Hematopoietic multipotent progenitor cell treated with erythropoietin and hydrocortisone succinate and interleukin-3 and kit ligand, for 4 days (in vitro differentiated cells): ENCODE measurements at places on chromosomes 1 and 21.

DNA sequence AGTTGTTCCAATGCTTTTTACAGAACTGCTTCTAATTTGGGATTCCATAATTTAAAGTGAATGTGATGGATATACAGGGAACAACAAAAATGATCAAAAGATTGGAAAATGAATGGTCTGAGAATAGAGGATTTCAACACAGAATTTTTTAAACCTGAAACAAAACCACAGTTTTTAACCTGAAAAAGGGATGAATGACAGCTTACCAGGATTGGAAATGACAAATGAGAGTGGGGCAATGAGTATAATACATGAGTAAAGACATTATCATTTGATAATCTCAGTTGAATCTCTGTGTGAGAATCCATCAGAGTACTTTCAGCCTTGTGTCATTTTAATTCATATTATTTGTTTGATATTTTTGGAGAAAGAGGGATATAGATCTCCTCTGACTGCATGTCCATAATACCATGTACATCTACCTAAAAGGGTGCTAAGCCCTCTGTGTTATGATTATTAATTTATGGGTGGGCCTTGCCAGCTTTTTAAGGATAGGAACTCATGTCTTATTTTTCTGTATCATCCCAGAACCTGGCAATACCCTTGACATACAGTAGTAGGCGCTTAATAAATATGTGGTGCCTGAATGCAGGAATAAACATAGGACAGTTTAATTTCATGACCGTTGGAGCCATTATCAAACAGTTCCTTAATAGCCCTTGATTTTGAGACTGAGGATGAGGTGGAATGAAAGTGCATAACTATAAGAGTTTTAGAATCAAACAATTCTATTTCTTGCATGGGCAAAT lies 12.4 kb upstream of the ATP6V1G3 start:
- DNase-seq = no peak

DNA sequence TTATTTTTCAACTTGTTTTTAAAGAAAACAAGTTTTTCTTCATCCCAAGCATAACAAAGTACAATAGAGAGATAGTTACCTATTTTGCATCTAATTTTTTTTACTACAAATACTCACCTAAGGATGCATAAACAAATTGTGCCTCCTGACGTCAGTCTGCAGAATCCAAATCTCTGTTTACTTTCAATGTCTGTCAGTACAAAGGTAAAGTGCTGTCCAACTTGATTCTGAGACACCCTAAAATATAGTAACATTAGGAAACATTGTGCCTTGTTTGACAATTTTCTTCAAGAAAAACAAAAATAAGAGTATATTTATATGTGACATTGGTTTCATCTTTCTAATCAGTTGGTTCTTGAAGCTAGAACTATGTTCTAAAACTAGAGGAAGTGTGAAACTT lies 103.4 kb downstream of the DENND1B start:
- DNase-seq = no peak

DNA sequence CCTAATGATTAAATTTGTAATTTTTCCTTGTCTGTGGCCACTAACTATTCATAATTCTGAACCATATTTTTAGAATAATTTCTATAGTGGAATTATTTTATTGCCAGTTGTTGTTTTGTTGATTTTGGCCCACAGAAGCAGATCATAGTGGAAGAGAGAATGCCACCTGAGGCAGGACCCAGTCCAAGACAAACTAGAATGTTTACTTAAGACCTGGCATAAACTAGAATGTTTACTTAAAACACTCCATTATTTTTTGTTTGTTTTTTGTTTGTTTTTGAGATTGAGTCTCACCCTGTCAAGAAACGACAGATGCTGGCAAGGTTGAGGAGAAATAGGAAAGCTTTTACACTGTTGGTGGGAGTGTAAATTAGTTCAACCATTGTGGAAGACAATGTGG lies 310.2 kb downstream of the MRPL39 start:
- DNase-seq = no peak

DNA sequence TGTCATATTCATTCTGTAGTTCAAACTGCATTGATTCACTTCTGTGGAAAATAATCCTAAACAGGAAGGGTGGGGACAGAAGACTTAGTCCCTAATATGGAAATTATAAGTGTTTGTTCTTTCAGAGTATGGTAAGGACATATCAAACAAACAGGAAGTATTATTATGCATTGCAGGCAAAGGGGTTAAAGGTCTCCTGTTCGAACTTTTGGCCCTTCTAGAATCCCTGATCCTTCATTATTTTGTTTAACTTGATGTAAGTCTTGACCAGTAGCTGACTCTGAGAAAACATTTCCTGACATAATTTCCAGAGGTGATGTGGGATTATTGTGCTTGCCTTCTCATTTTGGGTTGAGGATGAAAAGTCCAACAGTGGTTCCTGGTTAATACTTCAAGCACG lies 215.4 kb upstream of the ADGRL2 start:
- DNase-seq = no peak

DNA sequence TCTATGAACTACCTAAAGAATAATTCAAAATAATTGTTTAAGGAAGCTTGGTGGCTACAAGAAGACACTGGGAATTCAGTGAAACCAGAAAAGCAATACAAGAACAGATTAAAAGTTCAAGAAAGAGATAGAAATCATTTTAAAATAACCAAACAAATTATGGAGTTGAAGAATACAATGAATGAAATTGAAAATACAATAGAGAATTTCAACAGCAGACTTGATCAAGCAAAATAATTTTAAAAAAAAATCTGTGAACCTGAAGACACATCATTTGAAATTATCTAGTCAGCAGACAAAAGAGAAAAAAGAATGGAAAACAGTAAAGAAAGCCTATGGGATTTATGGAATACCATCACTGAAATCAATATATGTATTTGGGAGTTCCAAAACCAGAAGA lies 31.2 kb upstream of the WNT2B start:
- DNase-seq = no peak

DNA sequence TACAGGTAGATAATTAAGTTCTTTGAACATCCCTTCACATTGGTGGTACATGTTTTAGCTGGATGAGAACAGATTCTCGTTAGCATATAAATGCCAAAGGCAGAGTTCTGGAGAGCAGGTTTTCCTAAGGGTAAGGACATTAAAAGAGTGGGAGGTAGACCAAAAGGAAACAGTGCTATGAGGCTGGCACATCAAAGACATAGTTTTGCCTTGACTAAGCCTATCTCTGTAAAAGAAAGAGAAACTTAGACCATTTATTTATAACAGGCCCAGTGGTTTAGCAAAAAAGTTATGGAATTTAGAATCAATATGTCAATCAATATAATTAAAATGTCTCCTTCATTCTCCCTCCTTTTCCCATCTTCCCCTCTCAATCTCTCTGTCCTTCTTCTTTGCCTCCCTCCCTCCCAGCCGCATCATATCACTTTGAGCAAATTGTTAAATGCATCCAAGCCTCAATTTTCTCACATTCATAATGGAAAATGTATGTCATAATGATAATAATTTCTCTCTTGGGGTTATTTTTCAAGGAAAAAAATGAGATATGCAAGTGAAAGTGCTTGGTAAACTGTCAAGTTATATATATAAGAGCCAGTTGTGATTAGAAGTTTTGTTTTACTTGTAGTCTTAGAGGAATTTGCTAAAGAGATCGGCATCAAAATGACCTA lies 209.9 kb upstream of the SGIP1 start:
- DNase-seq = no peak
